ENCODE measurements at places on chromosomes 12 and 14. TPM values are rescaled to one million over a fixed set of nuclear protein-coding genes. Genes with fewer than 3 reads are reported as not detected.

TAS2R30 gene
- 2.9 TPM for total RNA-seq

MYF6 gene
- total RNA-seq, result not detected

GALNT9 gene
- total RNA-seq, result 0.14 TPM

PCED1B gene
- 1.3 TPM for total RNA-seq

NTS gene
- 6.0 TPM for total RNA-seq

CD163L1 gene
- 0.28 TPM for total RNA-seq

RNU4-1 gene
- total RNA-seq, result under 0.01 TPM

LPCAT3 gene
- 17.2 TPM for total RNA-seq

Measured in smooth muscle cell of bladder (primary cell).